IPS-NIHi11 (cell line): ENCODE measurements at places on chromosomes 3 and 15.
A peak's percentile ranks its signal among the peaks of the same experiment; 100 is the strongest.

GRCh38 chr3:175426805-175427204 is 567.7 kb downstream of the NAALADL2 start:
- DNase-seq, result no peak

DNA sequence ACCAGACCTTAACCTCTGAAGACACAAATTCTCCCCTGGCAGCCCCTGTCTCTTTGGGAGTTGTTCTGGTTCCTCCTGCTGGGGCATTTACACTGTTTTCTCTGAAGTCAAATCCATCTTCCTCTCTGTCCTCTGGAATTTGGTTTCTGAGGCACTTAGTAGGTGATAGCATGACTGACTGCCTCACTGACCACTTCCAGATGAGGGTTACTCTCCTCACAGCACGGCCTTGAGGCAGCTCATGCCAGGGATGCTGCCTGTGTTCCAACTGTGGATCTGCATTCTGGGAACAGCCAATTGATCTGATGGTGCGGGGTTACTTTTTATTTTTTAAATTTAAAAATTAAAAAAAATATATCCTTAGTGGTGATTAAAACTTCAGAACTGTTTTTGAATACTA is 140.9 kb upstream of the ROPN1 start:
- no peak for DNase-seq

GRCh38 chr3:122063908-122064307 is 8.7 kb downstream of the CD86 start:
- DNase-seq, result no peak

DNA sequence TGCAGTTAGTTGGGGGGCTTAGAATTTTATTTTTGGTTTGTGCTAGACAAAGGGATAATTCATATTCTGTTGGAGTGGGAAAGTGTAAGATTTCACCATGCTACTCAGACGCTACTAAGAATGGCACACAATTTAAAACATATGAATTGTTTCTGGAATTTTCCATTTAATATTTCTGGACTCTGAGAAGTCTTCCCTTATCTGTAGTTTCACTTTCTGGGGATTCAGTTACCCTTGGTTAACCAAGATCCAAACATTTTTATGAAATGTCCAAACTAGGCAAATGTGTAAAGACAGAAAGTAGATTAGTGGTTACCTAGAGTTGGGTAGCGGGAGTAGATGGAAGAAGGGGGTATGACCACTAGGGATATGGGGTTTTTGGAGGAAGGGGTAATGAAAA is 53.1 kb downstream of the TCF12 start:
- DNase-seq, result no peak

GRCh38 chr3:187963677-187964385 is 190.1 kb upstream of the LPP start:
- no peak for DNase-seq

GRCh38 chr15:84034578-84035398 is 200.8 kb upstream of the GOLGA6L4 start:
- peak; percentile 79 for DNase-seq

GRCh38 chr15:77768107-77768506 is 135.4 kb upstream of the LINGO1 start:
- DNase-seq, result no peak

- DNase-seq, result no peak
Measured at GRCh38 chr3:116140100-116140689, 305.1 kb downstream of the LSAMP start.

DNA sequence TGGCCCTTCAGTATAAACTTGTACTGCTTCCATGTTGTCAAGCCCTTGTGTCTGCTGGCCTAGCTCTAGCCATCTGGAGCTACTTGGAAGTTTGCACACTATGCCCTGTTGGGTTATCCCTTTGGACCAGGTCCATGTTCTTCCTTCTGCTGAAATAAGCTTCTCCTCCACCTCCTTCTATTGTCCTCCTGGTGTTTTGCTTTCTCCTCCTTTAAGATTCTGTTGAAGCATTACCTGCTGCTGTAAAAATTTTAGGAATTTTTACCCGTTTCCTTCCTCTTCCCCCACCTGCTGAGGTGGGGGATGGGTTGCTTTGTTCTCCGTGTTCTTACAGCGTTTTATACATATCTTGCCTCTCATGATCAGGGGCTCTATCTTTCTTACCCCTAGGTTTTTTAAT is 51.7 kb downstream of the SH3GL3 start:
- DNase-seq, result peak; percentile 42

DNA sequence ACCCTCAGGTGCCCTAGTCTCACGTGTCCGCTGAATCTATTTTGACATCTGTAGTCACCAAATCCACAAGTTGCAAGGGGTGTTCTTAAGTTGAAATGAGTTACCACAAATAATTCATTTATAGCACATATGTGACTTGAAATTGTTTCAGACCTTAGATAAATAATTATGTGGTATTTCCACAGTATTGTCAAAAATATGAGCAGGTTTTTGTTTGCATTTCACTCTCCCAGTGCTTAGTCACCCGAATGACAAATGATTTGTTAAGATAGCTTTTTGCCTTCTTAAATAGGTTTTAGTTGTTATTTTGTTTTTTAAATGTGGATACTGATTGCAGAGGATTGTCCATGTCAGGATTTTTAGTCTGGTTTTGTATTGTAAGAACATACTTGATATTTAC is 2.6 kb downstream of the MFSD1 start:
- no peak for DNase-seq
